DMS53 (cell line): ENCODE measurements at places on chromosomes 4 and X.

- no peak for DNase-seq
These were observed 17.7 kb downstream of the APELA start for GRCh38 chr4:164894702-164895101.

DNA sequence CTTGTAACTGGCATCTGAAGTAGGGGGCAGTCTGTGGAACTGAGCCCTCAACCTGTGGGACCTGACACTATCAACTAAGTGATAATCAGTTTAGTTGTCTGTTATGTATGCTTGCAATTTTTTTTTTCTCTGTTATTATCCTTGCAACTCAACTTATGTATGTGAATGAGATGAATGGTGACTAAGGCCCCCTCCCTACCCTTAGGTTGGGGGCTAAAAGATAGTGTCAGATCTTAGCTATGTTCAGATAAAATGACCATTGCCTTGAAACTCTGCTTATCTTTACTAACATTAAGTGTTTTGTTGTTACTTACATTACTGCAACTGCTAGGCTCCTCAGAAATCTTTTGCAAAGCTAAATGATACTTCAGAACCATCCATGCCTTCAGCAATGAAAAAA is 31.5 kb downstream of the TMEM184C start:
- DNase-seq, result no peak

DNA sequence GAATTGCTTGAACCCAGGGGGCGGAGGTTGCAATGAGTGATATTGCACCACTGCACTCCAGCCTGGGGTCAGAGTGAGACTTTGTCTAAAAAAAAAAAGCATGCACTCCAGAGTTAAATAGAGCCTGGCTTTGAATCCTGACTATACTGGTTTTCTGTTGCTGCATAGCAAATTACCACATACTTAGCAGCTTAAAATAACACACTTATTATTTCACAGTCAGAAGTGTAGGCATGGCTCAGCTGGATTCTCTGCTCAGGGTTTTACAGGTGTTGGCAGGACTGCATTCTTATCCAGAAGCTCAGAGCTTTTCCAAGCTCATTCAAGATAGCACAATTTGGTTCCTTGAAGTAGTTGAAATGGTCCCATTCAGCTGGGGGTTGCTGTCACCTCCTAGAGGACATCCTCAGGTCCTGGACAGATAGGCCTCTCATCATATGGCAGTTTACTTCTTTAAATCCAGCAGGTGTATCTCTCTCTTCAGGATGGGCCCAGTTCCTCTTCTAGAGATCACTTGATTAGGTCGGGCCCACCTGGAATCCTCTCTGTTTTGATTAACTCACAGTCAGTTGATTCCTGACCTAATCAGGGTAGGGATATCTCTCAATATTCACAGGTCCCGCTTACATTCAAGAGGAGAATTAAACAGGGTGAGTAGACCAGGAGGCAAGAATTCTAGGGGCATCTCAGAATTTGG is 26.8 kb downstream of the DOCK11 start:
- no peak for DNase-seq

DNA sequence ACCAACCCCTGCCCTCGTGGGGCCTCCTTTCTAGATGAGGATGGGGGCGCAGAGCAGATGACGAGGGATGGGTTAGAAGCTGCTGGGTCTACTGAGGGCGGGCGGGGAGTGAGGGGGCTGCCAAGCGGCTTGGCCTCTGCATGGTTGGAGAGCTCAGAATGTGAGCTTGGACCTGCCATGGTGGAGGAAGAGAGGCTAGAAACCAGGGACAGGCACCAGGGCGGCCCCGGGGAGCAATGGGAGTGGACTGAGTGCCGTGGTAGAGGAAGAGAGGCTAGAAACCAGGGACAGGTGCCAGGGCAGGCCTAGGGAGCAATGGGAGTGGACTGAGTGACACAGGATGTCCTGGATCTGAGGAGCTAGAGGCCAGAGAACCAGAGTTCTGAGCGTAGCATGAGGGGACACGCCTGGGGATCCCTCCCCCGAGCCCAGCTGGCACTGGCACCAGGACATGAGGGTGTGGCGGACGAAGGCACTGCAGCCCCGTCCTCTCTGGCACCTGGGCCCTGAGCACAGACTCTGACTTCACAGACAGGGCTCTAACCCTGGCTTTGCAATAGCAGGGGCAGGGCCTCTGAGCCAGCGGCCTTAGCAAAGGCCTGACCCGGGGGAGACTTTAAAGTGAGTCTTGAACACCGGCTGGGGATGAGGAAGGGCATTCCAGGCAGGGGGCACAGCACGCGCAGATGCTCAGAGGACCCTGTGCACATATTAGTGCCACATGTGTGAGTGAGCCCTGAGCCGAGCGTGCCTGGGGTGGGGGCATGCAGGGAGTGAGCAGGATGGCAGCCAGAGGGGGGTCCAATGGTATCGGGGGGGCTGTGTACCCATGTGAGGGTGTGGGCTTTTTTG is 214.0 kb upstream of the PSAPL1 start:
- DNase-seq, result no peak

DNA sequence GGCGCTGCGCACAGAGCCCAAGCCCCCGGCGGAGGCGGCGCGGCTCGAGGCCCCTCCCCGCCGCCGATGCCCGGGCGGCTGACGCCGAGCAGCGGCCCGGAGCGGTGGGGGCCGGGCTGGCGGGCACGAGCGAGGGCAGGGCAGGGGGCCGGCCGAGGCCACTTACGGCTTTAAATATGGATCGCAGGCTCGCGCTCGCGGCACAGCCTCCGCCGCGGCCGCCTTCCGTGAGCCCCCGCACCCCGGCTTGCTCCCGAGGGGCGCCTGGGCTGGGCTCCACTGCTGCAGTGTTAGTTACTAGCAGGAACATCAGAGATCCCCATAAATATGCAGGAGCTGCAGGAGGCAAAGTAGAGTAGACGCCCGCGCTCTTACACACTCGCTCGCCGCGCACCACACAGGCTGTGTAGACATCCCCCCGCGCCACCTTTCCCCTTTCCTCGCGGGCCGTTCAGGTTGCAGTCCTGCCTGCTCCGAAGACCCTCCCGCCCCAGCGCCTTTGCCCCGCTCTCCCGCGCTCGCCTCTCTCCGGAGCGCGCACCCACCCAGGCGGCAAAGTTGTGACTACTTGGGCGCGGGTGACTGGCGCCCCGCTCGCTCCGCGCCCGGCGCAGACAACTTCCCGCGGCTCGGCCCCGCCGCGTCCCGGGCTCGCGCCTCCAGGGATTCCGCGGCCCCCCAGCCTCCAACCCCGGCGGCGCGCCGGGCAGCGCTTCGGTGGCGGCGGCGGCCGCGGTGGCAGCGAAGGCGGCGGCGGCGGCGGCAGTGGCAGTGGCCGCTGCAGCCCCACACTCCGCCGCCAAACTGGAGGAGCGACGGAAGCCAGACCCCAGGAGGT is 152.0 kb upstream of the SLC4A4 start:
- peak; percentile 69 for DNase-seq

DNA sequence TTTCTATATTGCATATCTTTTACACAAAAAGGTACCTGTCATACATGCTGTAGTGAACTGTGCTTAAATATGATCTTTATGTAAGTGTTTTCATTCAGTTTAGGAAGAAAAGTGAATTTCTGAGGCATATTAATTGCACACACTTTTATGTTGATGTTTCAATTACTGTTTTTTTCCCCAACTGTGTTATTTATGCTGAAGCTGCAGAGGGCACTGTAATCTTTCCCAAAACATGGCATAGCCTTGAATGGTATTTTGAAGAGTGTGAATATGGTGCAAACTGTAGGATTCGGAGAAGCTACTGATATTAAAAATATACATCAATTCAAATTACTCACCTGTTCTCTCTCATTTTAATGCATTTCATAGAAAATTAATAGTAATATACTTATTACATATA is 6.0 kb upstream of the CENPE start:
- peak; percentile 58 for DNase-seq

- DNase-seq, result no peak
These were observed 167.1 kb downstream of the NHS start for GRCh38 chrX:17542123-17542522.

GRCh38 chr4:45679411-45679810 is 444.4 kb downstream of the GABRG1 start:
- DNase-seq, result no peak

GRCh38 chr4:52884994-52885393 is 22.9 kb downstream of the RASL11B start:
- no peak for DNase-seq

DNA sequence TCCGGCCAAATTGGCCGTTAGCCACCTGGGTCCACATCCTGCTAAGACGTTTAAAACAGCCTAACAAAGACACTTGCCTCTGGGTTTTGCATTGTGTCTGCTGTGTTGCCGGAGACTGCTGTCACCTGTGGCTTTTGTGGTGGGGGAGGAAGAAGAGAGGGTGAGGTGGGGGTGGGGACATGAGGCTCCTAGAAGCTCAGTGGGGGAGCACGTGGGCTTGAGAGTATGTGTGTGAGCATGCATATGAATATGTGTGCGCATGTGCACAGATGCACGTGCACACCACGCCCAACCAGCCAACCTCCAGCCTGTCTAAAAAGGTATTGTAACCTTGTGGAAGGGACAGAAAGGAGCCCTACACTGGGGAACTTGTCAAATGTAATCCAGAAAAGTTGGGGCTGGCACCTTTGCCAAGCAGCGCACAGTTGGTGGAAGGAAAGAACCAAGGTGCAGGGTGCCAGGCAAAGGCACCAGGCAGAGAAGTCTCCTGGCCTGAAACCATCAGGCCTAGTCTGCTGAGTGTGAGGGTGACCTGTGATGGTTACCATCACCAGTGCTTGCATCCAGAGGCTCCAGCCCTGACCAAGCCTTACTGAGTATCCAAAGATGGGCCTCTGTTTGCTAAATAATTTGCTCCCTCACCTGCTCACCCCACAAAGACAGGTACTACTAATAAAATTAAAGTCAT is 10.1 kb upstream of the SASH3 start:
- DNase-seq, result no peak

- peak; percentile 25 for DNase-seq
These were observed 77.3 kb downstream of the FHDC1 start for GRCh38 chr4:153013202-153013977.

GRCh38 chr4:60805500-60806313 is 394.4 kb upstream of the ADGRL3 start:
- DNase-seq, result peak; percentile 69

DNA sequence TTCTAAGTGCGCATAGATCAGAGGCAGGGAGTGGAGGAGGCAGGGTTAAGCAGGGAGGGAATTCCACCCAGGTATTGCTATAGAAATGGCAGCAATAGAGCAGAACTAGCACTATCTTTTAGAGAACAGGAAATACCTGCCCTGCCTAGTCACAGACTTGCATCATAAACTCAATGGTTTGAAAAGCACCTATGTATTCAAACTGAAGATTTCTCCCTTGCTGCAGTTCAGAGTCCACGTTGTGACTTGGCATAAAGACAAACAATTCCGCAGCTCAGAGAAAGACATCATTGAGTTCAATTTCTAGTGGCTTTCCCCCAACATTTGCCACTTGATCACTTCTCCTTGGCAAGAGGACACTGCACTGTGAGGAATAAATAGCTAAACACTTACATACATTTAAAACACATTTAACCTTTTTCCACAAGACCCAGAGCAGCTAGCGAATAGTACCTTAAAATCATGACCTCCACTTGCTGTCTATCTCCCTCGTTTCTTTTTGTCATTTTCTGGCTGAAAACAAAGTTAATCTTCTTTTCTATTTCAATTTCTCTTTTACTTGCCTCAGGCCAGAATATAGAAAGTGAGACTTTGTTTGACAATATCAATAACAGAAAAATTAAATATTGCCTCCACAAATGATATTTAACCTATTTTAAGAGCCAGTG is 42.4 kb downstream of the SLC7A11 start:
- DNase-seq, result peak; percentile 95

DNA sequence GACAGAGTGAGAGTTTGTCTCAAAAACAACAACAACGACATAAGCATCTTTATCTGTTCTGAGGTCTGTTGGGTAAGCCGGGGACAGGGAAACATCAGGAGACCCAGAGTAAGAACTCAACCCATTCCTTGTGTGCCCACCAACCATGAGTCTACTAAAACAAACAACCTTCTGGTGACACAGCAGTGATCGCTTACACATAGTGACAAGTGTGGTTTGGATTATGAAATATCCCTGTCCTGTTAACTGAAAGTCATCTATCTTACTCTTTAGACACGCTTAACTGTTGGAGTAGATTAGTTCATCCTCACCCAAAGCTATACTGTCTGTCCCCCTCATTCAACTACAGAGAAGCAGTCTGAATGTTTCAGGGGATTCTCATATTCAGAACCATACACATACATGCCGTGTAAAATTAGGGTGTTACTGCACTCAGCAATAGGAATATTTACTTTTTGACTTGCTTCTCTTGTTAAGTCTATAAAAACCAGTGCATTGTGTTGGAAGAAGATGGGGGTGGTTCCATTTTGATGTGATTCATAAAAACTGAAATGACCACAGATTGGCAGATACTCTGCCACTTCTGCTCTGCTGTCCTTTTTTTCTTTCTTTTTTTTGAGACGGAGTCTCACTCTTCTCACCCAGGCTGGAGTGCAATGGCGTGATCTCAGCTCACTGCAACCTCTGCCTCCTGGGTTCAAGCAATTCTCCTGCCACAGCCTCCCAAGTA is 27.4 kb downstream of the PHKA2 start:
- DNase-seq, result no peak

DNA sequence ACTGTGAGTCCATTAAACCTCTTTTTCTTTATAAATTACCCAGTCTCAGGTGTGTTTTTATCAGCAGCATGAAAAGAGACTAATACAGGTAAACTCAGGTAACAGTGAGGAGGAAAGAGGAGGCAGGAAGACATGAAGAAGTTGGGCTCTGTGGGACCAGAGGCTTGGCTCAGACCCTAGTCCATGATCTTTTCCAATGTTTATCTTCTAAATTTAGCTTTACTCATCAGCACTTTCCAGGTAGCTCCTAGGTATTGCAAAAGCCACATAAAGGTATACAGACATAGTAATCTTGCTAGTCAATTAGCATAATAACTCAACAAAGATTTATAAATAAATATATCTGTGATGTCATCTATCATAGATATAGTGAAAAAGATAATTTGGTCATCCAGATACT is 11.2 kb upstream of the FRYL start:
- no peak for DNase-seq

DNA sequence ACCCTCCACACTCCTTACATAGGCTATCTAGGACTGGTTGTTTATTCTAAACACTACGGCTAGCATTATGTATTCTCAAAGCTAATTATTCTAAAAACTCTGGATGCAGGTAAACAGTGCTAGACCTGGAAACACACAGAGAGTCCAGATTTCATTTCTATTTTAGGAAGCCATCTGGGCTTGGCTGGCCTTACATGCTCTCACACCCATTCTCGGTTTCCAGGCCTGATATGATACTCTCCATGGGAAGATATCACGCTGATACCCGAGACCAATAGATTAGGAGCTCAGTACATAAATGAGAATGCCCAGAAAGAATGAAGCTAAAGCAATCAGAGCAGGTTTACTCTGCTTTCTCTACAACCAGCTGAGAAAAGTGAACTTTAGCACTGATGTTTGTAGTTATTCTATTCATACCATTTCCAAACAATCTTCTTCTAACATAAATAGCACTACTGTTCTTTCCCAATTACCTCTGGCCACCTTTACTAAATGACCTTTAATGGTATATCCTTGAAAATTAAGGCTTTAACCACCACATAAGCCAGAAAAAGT is 973.3 kb downstream of the PCDH18 start:
- no peak for DNase-seq
